Vagina (tissue), 2 donors: ENCODE measurements at places on chromosomes 11 and 22.
A peak's percentile ranks its signal among the peaks of the same experiment; 100 is the strongest.

DNA sequence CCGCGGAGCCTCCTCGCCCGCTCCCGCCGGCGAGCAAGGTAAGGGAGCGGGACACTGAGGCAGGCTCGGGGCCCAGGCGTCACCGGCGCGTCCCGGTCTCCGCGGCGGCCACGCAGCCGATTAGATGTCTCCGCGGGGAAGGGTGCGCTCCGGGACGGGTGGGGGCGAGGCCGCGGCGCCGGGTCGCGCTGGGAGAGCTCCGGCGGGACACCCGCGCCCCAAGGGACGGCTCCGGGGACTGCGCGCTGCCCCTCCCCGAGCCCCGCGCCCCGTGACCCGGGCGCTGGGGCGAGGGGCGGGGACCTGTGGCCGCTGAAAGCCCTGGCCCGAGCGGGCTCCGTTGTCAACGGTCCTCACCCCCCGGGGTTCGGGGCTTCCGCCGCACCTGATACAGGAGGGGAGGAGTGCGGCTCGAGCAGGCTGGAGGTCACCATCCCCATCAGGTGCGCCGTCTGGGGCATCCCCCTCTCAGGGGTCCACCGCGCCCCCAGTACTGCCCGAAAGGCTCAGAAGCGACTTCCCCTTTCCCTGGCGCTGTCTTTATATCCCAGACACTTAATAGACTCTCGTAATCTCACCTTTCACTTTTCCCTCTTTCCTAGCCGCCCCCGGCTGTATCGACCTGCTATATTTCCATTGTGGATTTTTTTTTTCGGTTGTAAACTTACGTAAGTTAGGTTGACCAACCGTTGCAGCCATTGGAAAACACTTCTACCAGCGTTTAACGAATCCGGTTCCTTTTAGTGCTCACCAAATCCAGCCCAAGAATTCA lies 573 bp downstream of the PPFIA1 start:
- peaks cover 33% of the 10 kb centered on the region for H3K4me1 ChIP-seq
- H3K27ac ChIP-seq: peak overlapping the region; percentile 72

- H3K4me3 ChIP-seq: no peak overlapping the region
- no peaks in the 10 kb centered on the region for H3K27me3 ChIP-seq
- H3K27ac ChIP-seq: no peak overlapping the region
- no peak for DNase-seq
Measured at GRCh38 chr11:76558473-76558872, 112.1 kb downstream of the LRRC32 start.

- DNase-seq: no peak
- peak overlapping the region; percentile 37 for H3K27ac ChIP-seq
- peaks cover 23% of the 10 kb centered on the region for H3K4me1 ChIP-seq
- no peaks in the 10 kb centered on the region for H3K27me3 ChIP-seq
- H3K4me3 ChIP-seq: no peak overlapping the region
- H3K36me3 ChIP-seq: no peaks in the 10 kb centered on the region
Measured at GRCh38 chr22:28344918-28345703, 334.5 kb downstream of the TTC28 start.

- DNase-seq: no peak
- no peaks in the 10 kb centered on the region for H3K27me3 ChIP-seq
Measured at GRCh38 chr11:86874304-86875056, 74.1 kb downstream of the PRSS23 start.

GRCh38 chr11:121241343-121242211 lies 51.0 kb upstream of the SC5D start:
- no peaks in the 10 kb centered on the region for H3K36me3 ChIP-seq
- no peak overlapping the region for H3K27ac ChIP-seq
- H3K27me3 ChIP-seq: no peaks in the 10 kb centered on the region
- peaks cover 20% of the 10 kb centered on the region for H3K4me1 ChIP-seq
- DNase-seq: no peak
- H3K4me3 ChIP-seq: no peak overlapping the region

DNA sequence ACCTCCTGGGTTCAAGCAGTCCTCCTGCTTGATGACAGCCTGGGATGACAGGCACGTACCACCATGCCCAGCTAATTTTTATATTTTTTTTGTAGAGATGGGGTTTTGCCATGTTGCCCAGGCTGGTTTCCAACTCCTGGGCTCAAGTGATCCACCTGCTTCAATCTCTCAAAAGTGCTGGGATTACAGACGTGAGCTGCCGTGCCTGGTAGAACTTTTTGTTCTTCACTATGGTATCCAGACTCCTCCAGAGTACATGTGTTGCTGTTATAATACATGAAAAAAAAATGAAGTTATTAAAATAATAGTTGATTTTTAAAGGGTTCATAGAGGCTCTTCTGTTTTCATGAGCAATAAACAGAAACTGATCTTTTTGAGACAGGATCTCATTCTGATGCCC lies 29.6 kb downstream of the ZNF143 start:
- no peak for DNase-seq
- H3K27ac ChIP-seq: no peak overlapping the region
- no peak overlapping the region for H3K4me3 ChIP-seq

DNA sequence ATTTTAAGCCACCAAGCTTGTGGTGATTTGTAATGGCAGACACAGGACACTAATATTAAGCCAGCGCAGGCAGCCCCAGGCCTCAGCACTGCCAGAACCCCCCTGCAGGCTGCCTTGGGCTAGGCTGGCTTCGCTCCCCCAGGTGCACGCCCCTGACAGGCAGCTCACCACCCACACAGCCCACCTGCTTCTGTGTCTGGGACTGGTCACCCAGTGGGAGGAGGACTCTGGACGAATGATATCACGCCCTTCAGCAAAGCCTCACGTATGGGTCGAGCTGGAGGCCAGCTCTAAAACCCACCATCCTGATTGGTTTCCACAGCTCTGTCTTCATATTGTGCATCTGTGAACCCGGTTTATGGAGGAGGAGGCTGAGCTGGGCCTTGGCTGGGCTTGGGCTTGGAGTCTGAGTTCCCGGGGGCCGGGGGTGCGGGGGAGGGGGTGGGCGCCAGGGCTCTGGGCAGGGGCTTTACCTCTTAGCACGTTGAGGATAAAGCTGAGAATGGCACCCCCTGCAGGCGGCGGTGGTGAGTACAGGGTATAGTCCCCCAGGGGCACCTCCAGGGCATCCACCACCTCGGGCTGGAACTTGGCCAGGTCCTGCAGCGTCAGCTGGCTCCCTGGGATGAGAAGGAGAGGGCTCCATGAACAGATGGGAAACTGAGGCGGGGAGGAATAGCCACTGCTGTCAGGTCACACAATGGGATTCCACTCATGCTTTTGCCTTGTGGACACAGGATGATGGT lies 13.8 kb downstream of the GGT5 start:
- peaks cover 13% of the 10 kb centered on the region for H3K36me3 ChIP-seq
- no peak overlapping the region for H3K4me3 ChIP-seq
- no peak overlapping the region for H3K27ac ChIP-seq

- no peaks in the 10 kb centered on the region for H3K27me3 ChIP-seq
- H3K36me3 ChIP-seq: no peaks in the 10 kb centered on the region
- H3K4me3 ChIP-seq: no peak overlapping the region
- DNase-seq: no peak
- no peak overlapping the region for H3K27ac ChIP-seq
Measured at GRCh38 chr11:114273071-114273470, 23.1 kb upstream of the NNMT start.
